Activated CD4-positive, alpha-beta T cell treated with anti-CD3 and anti-CD28 coated beads for 48 hours (primary cell): ENCODE measurements at places on chromosomes 4 and X.

- no peak for DNase-seq
Measured at GRCh38 chrX:46642145-46642544, 68.6 kb downstream of the CHST7 start.

DNA sequence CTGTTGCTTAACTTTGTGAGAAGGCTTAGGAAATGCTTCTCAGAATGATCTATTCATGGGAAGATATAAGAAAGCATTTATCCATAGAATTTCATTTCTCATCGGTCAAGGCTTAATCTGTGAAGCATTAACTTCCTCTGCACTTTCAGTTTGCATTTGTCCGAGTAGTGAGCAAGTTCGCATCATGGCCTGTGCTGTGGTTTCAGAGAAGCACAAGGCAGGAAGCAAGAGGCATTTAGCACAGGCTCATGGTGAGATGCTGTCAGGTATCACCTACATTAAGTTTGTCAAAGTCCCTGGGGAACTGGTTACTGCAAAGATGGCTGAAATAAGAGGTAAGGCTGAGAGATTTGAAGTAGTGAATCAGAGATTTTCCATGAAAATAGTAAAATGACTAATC, 244.9 kb downstream of the NAP1L3 start:
- no peak for DNase-seq

DNA sequence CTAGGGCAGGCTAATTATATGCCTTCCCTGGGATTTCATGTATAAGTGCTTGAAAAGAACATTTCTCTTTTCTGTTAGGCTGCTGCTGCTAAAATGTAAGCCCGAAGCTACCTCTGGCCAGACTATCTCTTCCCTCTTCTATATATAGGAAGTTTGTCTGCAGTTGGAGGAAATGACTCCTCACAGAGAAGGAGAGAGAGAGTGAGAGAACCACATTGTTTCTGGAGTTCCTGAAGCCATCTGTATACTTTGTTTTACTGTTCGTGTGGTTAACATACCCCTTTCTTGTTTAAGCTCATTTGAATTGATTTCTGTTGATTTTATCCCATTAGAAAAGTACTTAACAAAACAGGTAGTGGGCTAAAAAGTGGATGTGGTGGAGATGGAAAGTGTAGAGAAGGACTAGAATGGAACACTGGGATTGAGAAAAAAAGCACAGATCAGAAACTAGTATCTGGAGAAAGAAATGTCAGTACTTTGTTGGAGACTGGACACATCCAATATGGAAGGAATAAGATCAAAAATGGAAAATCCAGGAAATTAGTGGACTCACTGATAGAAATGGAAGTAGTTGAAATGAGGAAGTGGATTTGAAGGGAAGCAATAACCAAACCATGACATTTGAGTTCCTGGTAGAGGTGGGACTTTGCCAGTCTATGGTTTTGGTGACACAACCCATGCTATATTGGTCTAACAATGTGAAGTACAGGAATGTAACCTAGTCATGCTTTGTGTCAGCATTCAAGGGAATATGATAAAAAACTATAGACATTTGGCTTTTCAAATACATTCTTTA, 112.6 kb downstream of the TMA16 start:
- no peak for DNase-seq

GRCh38 chr4:138103597-138104283, 138.4 kb downstream of the SLC7A11 start:
- no peak for DNase-seq

DNA sequence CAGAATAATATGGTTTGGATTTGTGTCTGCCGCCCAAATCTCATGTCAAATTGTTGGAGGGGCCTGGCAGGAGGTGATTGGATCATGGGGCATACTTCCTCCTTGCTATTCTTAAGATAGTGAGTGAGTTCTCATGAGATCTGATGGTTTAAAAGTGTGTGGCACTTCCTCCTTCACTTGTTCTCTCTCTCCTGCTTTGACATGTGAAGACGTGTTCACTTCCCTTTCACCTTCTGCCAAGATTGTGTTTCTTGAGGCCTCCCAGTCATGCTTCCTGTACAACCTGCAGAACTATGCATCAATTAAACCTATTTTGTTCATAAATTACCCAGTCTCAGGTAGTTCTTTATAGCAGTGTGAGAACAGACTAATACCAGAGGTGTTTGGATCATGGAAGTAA, 325.7 kb upstream of the GIMD1 start:
- no peak for DNase-seq

GRCh38 chr4:8047837-8048678, 108.4 kb upstream of the AFAP1 start:
- no peak for DNase-seq

GRCh38 chrX:41442824-41443550, 4.2 kb upstream of the NYX start:
- DNase-seq, result no peak
